Tracheal epithelial cell (primary cell): ENCODE measurements at places on chromosomes 3 and 15. TPM values are rescaled to one million over a fixed set of nuclear protein-coding genes. Genes with fewer than 3 reads are reported as not detected.

The CPB1 gene
- not detected in 2 replicates for total RNA-seq

The ITIH3 gene
- total RNA-seq, result not detected in 2 replicates

The ACKR2 gene
- 0.96 and 1.7 TPM in 2 replicates for total RNA-seq

The FGF12 gene
- 0.24 TPM in 1 of 2 replicates, not detected in the other for total RNA-seq

The CFAP91 gene
- 0.48 TPM in 1 of 2 replicates, not detected in the other for total RNA-seq

The CLDN16 gene
- total RNA-seq, result 1.3 and 10.4 TPM in 2 replicates

The MEGF11 gene
- total RNA-seq, result under 0.01 TPM in 1 of 2 replicates, not detected in the other

The AMT gene
- total RNA-seq, result 1.2 and 1.7 TPM in 2 replicates

The SLC22A13 gene
- total RNA-seq, result 0.24 and 0.64 TPM in 2 replicates

The ELL3 gene
- 23.6 and 27.3 TPM in 2 replicates for total RNA-seq

The ACAN gene
- not detected in 2 replicates for total RNA-seq

The GPR62 gene
- not detected in 2 replicates for total RNA-seq

The C3orf80 gene
- total RNA-seq, result under 0.01 TPM in 1 of 2 replicates, not detected in the other

The SLC28A2 gene
- total RNA-seq, result not detected in 2 replicates
